Right ventricle myocardium superior (tissue), 1 donor: ENCODE measurements at places on chromosomes 5 and 9. TPM values are rescaled to one million over a fixed set of nuclear protein-coding genes. Genes with fewer than 3 reads are reported as not detected.

GRCh38 chr5:111129938-111130337, 37.8 kb downstream of the WDR36 start:
- DNase-seq = no peak

GRCh38 chr5:131999441-132000240, 11.8 kb downstream of the ACSL6 start:
- no peak for DNase-seq

Gene QRFP
- not detected for total RNA-seq

DNA sequence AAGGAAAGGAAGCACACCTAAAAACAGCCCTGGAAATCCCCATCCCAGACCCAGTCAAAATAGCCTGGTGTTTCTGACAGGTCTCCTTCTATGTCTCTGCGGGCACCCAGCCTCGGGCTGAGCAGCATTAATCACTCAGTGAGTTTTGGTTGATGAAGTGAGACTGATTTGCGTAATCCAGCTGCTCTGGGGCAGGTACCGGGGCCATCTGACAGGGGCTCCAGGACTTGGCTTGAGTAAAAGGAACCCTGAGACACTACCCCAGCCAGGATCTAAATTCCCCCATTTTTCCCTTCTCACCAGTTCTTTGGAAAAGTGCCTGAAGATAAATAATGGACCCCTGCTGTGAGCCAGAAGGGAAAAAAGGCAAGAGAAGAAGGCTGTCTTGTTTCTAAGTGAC, 596 bp downstream of the SLC28A3 start:
- peak; percentile 65 for DNase-seq

Gene LCN9
- not detected for total RNA-seq

- DNase-seq = no peak
Observed at GRCh38 chr5:62312036-62312435, 6.0 kb downstream of the KIF2A start.

GRCh38 chr5:82142928-82143577, 135.1 kb downstream of the RPS23 start:
- DNase-seq = no peak

DNA sequence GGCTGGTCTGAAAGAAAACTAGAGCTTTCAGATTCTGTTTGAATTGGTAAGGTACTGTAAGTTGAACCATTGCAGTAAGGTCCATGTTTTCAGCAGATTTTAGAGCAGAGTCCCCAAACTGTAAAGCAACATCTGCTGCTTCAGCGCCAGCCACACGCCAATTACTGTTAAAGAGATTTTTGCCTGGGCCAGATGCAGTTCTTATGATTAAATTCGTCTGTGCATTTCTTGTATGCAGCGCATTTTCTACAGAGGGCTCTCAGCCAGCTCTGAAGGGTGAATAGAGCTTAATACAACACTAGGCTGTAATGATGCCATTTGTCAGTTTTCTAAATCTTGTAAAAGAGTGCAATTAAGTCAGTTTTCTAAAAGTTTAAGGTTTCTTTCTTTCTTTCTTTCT, 246.3 kb downstream of the COX7C start:
- DNase-seq = no peak
